MCF 10A (cell line): ENCODE measurements at places on chromosomes 3 and 15. TPM values are rescaled to one million over a fixed set of nuclear protein-coding genes. Genes with fewer than 3 reads are reported as not detected.
A peak's percentile ranks its signal among the peaks of the same experiment; 100 is the strongest.

- DNase-seq = no peak
These were observed 24.5 kb downstream of the NEDD4 start for GRCh38 chr15:55968923-55969322.

The IRAK2 gene
- total RNA-seq = 6.0 and 7.0 TPM in 2 replicates

The TMEM158 gene
- total RNA-seq = 1.4 and 1.9 TPM in 2 replicates

DNA sequence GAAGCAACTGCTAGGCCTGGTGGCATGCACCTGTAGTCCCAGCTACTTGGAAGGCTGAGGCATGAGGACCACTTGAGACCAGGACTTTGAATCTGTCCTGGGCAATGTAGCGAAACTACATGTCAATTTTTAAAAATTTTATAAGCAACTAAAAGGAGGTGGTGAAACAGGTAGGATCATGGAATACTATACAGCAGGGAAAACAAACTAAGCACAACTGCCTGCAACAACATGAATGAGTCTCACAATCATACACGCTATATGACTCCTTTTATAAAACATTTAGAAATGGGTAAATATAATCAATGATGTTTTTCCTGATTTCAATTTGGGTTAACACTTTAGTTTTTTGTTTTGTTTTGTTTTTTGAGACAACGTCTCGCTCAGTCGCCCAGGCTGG, 29.5 kb upstream of the CNBP start:
- no peak for DNase-seq

GRCh38 chr3:19947549-19948225, 790 bp downstream of the RAB5A start:
- peak; percentile 60 for DNase-seq

DNA sequence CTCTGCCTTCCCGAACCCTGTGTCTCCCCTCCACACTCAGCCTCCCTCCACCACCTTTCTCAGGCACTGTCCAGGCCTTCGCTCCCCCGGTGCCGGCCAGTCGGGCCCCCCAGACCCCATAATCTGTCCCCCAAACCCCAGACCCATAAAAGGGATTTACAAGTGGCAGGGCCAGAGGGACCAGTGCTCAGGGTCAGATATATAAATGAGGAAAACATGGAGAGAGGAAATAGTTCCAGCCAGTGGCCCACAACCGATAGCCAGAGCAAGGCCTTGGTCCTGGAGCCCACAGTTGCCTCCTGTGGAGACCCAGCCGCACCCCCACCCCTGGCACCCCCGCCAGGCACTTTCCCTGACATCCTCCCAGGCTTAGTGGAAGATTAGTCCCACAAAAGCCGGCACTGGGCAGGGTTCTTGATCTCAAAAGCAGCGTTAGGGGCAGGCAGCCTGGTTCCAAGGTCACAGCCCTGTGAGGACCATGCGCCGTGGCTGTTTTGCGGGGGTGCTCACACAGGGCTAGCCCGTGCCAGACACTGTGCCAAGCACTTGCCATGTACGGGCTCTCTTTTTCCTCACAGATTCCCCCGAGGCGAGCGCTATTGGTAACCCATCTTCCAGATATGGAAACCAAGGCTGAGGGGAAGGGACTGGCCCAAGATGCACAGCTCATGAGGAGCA, 1.1 kb upstream of the PLXND1 start:
- DNase-seq = no peak

- peak; percentile 18 for DNase-seq
These were observed 13.9 kb downstream of the CDAN1 start for GRCh38 chr15:42723068-42723467.

The NUP210 gene
- total RNA-seq = 6.9 and 8.4 TPM in 2 replicates

DNA sequence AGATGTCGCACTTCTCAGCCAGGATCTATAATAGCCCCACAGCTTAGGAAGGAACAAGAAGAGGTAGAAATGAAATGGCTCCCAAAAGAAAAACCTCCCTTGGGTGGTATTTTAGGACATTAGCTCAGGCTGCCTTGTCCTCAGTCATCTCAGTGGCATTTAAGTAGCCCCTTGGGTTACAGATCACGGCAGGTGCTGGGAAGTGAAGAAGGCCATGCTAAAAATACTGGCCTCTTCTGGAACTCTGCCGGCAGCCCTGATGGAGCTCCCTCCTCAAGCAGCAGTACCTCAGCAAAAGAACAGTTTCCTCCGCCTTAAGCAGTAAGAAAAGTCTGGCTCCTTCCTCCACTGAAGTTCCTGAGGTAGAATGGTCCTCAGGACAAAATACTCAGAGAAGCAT, 7.3 kb upstream of the TPM1 start:
- no peak for DNase-seq

GRCh38 chr15:98076021-98076816, 115.7 kb downstream of the ARRDC4 start:
- DNase-seq = no peak

DNA sequence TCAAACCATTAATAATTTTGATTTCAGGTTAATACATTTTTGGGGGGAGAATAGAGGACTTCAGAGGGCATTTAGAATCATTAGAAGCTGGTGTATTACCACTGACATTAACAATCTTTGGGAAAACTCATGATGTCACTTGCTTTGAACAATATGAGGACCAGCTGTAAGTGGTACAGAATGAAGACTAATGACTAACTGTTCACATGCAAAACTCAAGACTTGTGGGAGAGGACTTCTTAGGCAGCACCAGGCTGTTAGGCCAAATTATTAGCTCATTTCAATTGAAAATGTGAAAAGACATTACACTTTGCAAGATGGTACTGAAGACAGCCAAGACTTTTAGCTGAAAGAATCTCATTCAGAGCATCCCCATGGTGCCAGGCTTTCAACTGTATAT, 426.2 kb upstream of the ADAMTS9 start:
- no peak for DNase-seq

GRCh38 chr3:58032186-58032585, 24.0 kb downstream of the FLNB start:
- peak; percentile 65 for DNase-seq

DNA sequence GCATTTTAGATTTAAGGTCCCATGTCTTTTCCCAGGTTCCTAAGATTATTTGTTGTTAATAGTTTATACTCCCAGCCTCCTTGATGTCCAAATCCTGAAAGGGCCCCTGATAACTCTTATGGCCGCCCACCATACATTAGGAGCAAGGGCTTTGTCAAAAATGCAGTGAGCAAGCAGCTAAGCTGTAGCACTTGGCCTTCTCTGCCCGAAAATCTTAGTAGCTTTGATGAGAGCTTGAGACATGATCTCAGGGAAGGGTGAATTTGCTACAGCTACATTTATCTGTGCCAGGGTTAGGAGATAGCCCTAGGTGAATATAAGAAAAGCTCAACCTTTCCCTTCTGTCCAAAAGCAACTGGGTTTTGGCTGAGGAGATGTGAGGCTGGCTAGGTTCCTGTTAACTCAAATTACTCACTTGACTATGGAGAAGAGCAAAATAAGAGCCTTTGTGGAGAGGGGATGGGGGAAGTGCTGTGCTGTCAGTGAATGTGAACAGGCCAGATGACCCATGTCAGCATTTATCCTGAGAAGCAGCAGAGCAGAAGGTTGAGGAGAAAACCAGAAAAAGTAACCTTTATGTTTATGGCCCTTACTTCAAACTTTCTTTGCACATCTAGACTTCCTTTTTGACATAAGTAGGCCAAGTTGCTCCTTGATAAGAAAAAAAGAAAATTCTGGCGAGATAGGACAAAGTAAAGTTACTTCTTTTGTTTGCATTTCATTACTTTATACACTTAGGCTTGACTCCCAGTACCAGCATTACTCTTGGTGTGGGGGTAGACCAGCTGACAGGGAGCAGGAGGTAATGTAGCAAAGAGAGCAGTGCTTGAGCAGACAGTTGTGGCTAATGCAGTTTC, 21.1 kb downstream of the MAPK6 start:
- no peak for DNase-seq

DNA sequence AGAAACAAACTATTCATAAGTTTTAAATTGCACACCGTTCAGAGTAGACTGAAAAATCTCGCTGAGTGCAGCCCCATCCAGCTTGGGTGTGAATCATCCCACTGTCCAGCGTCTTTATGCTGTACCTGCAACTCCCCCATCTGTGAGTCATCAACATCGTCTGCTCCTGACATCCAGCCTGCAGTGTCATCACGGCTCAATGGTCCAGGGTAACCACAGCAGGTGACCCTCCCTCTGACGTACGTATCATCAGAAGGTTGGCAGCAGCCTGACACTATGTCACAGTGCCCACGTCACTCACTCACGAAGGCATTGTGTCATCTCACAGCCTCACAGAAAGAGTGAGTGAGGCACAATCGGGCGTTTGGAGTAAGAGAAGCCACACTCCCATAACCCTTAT, 65.2 kb downstream of the TPRA1 start:
- DNase-seq = peak; percentile 93

DNA sequence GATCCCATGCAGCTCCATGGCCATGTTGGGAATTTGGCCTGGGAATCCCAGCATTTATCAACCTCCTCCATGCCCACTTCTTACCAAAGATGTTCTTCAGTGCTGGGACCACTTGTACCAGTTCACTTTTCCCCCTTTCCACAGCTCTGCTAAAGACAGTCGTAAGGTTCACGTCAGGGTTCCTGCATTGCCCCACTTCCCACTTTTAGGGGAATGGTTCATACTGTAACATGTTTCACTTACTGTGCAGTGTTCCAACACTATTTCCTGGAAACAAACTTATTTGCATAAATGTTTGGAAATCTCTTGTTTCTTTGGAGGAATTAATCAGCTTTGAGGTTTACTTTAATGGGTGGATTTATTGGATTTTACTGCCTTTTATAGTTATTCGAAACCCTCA, 17.0 kb downstream of the APH1B start:
- DNase-seq = no peak
